ENCODE measurements at places on chromosomes 16 and 17.

- no peak for DNase-seq
Observed at GRCh38 chr17:13263746-13264145, 245.9 kb upstream of the ELAC2 start.

GRCh38 chr16:78461087-78461486, 361.6 kb downstream of the WWOX start:
- no peak for DNase-seq

DNA sequence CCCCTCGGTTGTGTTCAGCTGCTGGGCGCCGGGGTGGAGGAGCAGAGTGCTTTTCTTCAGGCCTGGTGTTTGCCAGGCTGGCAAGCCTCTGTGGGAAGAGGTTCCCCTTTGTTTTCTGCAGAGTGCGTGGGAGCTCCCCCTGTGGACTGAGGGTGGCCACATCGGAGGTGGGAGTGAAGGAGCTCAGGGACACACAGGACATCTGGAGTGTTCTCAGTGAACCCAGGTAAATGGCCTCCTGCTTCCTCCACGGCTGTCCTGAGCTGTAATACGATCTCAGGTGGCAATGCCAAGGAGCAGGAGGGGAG, 39.2 kb upstream of the IRF8 start:
- no peak for DNase-seq

DNA sequence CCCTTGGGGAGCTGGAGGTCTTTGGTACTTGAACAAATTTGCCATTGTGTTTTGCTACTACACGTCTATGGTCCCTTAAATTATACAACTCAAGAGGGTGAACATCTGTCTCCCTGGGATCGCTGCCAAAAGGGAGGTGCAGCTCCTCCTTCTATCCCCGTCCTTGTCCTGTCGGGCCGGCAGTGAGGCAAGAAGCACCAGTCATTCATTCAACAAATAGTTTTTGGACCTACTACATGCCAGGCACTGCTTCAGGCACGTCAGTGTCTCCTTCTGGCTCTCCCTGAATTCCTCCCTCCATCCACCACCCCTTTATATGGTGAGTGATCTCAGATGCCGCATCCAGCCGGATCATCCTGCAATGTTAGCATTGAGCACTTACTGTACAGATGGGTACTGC, 2.2 kb upstream of the RPL38 start:
- no peak for DNase-seq

DNA sequence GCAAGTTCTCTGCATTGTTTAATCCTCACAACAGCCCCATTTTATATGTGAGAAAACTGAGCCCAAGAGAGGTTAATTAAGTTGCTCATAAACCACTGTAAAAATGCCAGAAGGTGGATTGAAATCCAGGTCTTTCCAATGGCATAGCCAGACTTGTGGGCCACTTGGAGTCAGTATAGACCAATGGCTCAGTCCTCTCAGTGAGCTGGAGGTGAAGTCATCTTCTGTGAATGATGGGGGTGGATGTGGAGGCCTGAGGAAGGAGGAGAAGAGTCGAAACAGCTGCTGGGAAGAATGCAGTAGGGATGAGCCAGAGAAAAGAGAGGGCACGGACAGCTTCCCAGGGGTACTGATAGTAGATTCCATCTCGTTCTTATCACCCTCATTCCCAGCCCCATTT, 213.4 kb downstream of the SOX9 start:
- no peak for DNase-seq

GRCh38 chr17:50201276-50201854, at the start of gene COL1A1:
Gene COL1A1, minus strand, starts transcription at chr17:50201631. Its CDS starts 118 bp downstream, at chr17:50201513.
- peak; percentile 70 for DNase-seq

- no peak for DNase-seq
Observed at GRCh38 chr16:57970970-57971369, at the start of gene CNGB1. Gene CNGB1, minus strand, starts transcription at chr16:57971128. Its CDS starts 3,842 bp downstream, at chr16:57967286.

DNA sequence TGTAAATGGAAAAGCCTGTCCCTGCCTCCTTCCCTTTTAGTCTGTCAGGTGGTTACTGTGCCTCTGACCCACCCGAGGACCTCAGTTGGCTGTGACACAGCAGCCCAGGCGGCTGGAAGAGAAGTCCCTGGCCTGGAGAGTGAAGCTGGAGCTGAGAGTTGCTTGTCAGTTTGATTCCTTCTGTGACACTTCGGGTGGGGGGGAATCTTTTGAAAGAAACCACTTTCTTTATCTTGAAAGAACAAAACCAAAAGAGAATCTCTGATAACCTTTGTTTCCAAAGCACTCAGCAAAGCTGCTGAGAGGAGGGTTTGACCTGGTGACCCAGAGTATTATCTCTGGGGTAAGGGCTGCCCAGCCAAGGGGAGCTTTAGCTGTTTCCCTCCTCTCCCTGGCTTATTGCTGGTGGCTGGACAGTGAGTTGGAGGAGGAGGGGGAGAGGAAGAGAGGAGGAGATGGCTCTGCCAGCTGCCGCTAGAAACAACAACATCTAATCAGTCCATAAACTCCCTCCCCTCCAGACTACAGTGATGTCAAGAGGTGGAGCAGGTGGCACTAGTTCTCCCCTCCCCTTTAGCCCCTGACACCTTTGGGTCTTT, 34.0 kb downstream of the YPEL2 start:
- DNase-seq, result peak; percentile 53

- no peak for DNase-seq
Observed at GRCh38 chr17:73317513-73318426, 6.0 kb upstream of the CDC42EP4 start.

DNA sequence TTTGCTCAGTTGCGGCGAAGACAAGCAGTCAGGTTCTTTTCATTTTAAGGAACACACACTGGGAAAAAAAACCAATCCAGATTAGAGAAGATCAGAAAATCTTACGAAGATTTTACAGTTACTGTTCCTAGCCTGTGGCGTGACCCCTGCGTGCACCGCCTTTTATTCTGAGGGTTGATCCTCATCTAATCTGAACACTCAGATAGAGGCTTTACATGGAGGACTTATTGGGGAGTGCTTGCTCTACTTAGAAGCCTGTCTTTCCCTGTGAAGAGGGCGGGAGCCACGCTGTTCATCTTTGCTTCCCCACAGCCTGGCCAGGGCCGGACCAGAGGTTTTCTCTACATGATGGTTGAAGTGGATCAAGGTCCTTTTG, 1.4 kb downstream of the TBC1D24 start:
- no peak for DNase-seq

GRCh38 chr17:71760062-71760720, 360.6 kb upstream of the SOX9 start:
- no peak for DNase-seq

DNA sequence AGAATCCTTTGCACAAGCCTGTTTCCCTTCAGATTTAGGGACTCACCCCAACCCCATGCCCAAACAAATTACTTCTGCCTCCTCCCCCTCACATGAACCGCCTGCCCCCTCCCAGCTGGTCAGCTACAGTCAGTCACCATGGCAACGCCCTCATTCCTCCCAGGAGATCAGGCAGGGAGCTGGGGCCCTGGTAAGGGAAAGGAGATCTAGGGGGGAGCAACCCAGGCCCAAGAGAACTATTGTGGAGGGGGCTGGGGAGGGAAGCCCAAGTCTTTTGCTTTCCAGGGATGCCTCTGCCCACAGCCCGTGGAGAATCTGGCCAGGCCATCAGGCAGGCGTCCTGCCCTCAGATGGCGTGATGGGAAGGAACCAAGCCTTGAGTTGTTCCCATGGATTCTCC, 2.8 kb downstream of the FAM171A2 start:
- peak; percentile 58 for DNase-seq

DNA sequence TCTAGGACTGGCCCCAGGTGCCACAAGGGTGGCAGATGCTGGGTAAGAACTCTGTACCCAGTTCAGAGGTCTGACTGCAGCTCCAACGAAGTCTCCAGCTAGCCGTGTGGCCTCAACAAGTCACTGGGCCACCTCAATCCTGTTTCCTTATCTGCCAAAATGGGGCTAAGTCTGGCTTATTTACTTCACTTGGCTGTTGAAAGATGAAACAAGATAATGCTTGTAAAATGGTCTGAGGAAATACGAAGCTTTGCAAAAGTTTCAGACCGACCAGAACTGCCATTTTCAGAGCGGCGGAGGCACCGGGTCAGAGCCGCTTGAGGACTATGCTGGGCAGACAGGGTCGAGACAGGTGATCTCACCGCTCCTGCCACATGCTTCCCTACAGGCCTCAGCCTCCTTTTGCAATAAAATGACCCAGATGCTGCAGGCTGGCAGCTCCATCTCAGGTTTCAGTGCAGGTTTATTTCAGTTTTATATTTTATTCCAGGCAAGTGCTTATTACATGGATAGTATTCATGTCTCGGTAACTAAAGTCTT, 17.2 kb downstream of the MNT start:
- no peak for DNase-seq

- no peak for DNase-seq
Observed at GRCh38 chr16:52312716-52313115, 234.2 kb downstream of the TOX3 start.

GRCh38 chr17:65774787-65775186, 213.3 kb upstream of the AXIN2 start:
- DNase-seq, result no peak

DNA sequence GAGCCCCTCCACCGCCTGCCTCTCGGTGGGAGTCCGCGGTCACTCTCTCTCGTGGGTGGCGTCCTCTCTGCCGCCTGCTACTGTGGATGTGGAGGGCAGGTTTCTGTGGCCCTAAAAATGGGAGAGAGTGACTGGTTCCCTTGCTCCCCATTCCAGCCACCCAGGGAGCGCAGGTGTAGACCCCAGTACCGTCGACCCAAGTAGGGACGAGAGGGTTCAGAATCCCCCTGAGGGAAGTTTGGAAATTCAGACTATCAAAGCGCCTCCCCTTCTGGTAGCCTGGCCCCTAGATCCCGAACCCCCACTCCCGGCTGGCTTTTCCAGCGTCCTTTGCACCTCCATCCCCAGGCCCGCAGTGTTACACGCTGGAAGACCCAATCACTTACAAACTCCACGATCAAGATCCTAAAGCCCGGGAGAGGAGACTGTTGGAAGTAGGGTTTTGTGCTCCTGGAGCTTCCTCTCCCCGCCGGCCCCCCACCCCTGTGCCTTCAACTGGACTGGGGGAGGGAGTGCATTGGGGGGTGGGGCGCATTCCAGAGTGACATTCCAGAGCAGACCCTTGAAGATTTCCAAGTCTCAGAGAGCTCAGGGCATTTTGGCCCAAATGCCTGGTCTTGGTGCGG, 991 bp downstream of the GPRC5C start:
- DNase-seq, result peak; percentile 49

- DNase-seq, result no peak
Observed at GRCh38 chr17:77222356-77222755, 81.6 kb downstream of the SEC14L1 start.

DNA sequence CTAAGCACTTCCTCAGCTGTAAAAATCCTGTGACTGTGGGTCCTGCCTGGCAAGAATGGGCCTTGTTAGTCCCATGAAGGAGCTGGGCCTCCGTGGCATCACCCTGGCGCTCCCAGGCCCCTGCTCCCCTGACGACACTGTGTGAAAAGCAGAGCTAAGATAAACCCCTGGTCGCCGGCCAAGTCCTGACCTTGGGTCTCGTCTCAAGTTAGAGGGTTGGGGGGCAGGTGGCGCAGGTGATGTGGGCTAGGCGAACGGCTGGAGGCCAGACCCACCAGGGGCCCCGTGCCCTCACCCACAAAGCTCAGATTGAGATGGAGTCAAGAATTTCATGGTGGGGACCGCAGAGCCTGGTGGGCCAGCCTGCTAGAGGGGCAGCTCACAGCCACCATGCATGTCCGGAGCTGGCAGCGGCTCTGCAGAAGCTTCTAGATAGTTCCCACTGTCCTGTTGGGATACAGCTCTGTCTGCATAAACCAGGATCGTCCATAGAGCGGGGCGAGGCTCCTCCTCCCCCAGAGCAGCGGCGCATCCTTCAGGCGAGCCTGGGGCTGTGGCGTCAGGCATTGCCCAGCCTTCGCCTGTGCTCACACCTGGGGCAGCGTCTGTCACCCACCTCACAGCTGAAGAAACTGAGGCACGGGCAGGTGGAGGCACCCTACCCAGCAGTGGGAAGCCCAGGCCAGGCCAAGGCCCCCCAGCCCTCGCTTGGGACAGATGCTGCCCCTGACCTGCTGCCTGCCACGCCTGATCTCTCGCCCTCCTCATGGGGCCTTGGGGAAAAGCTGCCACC, 12.0 kb downstream of the CYBC1 start:
- DNase-seq, result no peak

GRCh38 chr17:36665417-36665816, 64.0 kb downstream of the MRM1 start:
- no peak for DNase-seq

DNA sequence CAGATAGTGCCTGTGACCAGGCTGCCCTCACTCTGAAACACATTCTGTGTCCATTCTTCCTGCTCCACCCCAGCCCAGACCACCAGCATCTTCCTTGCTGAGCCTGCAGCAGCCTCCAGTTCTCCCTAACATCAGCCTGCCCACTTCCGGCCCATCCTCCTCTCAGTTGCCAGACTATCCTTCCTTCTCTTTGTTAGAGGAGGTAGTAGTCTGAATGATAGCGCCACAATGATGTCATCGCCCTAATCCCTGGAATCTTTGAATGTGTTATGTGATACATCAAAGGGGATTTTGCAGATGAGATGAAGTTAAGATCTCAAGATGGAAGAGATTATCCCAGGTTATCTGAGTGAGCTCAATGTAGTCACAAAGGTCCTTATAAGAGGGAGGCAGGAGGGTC, 3.2 kb upstream of the ZDHHC1 start:
- no peak for DNase-seq

DNA sequence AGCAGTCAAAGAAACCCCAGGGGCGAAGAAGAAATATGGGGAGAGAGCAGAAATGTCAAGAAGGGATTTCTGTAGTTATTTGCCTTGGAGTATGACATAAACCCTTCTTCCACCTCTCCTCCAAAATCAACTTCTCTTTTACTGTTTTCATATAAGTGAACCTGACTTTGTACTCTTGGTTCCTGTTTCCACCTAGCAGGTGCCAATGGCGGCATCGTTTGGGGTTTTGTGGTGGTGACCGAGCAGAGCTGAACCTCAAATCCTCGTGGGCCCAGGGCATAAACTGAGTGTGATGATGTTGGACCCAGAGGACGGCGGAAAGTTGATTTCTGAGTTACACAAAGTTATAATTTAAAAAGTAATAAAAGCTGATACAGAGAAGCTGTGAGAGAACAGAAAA, 39.6 kb upstream of the PSMD7 start:
- DNase-seq, result no peak

- peak; percentile 21 for DNase-seq
Observed at GRCh38 chr17:80221351-80222105, 1.3 kb downstream of the SLC26A11 start.

DNA sequence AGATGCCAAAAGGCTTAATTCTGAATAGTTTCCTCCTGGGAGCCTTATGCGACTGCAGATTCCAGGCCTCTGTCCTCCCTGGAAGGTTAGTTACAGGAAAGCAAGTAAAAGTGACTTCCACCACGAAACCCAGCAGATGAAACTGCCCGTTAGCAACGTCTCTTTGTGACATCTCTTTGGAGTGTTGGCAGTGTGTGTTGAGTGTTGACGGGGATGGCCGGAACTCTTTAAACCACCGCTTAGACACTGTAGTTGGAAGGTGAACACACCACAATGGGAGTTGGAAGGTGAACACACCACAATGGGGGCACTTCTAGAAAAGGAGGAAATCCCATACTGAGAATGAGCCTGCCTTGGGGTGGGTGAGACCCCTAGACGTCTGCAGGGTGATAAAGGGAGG, 858 bp downstream of the SKAP1 start:
- no peak for DNase-seq

Data from right kidney (tissue), 9 donors.